ENCODE measurements at places on chromosomes 1 and 21. TPM values are rescaled to one million over a fixed set of nuclear protein-coding genes. Genes with fewer than 3 reads are reported as not detected.

DNA sequence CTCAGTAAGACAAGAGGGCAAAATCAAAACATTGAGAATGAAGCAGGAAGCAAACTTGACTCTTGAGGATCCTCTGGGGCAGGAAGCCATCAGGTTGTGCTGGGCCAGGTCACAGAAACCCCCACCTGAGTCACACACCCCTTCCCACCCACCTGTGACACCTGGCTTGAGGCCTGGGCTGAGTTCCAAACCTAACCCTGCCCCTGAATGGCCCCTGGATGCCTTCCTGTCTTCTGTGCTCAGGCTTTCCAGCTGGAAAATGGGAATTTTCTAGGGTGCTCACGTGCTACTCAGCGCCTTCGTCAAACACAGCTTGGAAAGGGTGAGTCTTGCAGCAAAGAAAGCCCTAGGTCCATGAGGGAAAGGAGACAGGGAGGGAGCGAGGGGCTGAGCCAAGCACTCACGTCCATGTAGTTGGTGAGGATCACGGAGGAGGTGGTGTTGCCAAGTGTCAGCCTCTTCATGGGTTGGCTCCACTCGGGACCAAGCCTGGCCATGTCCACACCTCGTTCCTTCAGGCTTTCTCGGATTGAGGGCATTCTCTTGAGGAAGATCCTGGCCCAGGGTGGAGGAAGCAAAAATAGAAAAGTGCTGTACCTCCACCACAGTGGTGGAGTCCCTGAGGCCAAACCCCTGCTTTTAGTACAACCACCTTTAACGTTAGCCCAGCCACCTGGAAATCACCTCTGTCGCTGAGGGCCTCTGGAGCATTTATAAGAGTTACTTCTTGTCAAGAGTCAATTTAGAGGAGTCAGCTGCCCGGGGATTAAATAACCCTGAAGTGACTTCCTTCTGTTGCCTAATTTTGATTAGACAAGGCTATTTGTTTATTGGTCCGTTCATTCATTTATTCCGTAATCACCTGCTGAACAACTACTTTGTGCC lies 4.3 kb downstream of the REN start:
- DNase-seq: no peak

DNA sequence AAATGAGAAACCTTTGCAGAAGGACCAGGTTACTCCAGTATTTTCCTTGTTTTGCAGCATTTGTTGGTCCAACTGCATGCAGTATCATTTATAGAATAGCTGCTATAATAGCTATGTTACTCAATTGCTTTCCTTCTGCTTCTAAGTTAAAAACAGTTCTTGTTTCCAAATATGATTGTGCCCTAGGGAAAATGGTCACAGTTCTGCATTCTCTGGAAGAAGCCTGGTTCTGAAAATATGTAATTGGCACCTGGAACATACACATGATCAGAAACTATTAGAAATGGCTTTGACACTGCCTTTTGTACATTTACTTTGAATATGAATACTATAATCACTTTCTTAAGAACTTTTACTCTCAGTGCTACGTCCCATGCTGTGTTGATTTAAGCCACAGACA lies 33.6 kb downstream of the HENMT1 start:
- no peak for DNase-seq

GRCh38 chr1:186207391-186208085 lies 167.5 kb downstream of the TPR start:
- no peak for DNase-seq

FAM151A gene
- total RNA-seq: not detected
